ENCODE measurements at places on chromosomes 7 and 10.

GRCh38 chr10:116732573-116732972 lies 9.8 kb downstream of the HSPA12A start:
- DNase-seq, result no peak

DNA sequence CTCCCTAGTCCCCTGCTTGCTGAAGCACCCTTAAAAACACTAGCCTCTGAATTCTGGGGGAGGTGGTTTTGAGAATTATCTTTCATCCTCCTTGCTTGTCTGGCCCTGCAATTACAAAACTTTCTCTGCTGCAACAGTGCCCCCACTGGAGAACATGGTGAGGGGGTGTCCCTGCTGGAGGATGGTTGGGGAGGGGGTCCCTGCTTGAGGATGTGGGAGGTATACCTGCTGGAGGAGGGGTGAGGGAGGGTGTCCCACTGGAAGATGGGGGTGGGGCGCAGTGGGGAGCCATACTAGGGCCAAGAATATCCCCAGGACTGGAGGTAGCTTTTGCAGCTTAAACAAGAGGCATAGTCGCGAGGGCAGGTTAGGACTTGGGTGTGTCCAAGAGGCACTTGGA lies 3.2 kb upstream of the POLM start:
- DNase-seq, result no peak

DNA sequence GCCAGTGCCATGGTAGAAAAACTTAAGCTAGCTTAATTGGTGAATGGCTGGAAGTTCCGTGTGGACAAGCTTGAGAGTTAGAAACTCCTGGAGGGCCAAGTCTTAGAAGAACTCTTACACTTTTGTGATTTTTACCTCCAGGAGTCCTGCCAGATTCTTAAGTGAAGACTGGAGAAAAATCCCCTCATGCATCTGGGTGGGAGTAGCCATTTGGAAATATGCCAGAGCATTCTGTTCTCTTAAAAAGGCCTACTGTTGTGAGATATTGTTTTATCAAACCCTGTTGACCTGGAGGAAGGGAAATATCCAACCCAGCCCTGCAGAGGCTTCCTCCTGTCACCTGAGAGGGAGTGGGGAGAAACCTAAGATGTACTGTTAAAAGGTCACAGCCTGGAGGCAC lies 17.6 kb upstream of the MCM10 start:
- DNase-seq, result no peak

DNA sequence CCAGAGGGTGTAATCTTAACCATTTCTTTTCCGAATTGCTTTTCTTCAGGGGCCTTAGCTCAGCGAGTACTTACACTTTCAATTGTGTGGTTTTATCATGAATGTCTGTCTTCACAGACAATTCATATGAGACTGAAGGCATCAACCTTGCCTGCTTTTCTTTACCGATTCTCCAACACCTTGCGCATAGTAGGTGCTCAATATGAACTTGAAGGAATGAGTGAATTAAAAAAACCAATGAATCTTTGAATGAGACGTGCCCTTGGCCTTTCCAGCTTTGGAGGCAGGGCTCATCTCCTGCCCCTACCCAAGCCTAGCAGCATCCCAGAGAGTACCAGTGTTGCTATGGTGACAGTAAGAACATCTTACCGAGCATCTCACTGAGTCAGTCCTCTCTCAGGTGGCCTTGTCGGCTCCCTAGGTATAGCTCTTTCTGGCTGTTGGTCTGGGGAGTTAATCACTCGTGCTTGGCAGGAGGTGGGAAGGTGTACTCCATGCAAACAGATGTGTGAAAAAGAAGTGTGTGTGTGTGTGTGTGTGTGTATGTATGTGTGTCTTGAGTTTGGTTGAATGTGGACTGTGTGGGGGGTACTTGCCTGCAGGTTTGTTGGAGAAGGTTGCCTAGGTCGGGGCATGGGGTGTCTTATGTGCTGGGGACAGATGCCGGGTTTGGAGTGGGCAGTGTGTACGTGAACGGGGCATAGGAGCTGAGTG lies 107.7 kb downstream of the C10orf105 start:
- DNase-seq, result no peak

DNA sequence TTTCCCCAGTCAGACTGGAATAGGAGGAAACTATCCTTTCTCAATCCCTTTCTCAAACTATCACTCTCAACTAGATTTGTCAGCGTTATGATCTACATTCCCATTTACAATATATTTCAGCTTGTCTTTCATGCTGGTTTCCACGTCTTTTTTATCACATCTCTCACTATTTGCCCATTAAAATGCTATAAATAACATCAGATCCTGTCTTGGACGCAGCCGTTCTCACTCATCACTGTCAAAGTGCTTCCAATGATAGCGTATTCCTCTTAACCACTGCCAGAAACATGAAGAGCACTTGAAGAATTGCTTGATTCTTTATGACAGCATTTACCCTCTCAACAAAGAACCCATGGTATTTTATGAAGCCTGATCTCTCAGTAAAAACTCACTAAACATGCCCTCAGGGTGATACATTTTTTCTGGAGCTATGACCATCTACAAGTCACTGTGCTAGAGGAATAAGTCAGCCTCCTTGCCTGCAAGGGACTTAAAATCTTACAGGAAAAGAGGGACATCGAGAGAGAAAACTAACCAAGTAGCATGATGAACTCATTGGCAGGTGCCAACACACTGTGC lies 205.6 kb upstream of the PFKP start:
- no peak for DNase-seq

DNA sequence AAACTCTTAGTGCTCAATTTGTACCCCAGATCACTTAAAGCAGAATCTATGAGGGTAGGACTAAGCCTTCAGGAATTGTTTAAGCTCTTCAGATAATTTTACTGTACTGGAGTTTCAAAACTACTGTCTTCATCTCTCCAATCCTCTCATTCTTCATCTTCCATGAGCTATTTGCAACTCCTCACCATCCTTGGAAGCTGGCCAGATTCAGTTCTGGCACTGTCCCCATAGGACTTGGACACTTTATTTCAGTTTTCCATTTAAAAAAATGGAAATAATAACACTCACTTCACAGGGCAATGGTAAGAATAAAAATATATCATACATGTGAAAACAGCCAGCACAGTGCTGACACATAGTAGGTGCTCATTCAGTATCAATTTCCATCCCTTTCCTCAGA lies 74.6 kb downstream of the PPP1R17 start:
- no peak for DNase-seq

GRCh38 chr10:75203724-75204123 lies 6.9 kb upstream of the VDAC2 start:
- no peak for DNase-seq

Measured in immature natural killer cell (primary cell).